ENCODE measurements at places on chromosomes 3 and 15.

GRCh38 chr3:177589911-177590381 is 392.7 kb upstream of the TBL1XR1 start:
- peak; percentile 38 for DNase-seq

- DNase-seq: no peak
Measured at GRCh38 chr3:183255348-183255730, 2.3 kb downstream of the B3GNT5 start.

DNA sequence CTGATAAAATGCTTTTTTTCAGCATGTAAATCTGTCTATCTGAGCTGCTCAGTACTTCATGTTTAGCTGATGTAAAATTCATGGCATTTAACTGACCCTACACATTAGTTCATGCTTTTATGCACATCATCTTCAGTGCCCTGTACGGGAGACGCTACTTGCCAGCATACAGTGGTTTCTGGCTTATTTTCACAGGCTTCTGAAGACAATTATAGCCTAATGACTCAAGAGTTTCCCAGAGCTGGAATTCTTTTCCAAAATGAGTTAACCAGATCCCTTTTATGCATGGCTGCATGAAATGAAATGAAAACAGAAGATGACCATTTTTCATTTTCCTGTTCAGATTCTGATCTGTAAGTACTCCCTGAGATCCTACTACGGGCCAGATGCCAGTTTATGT is 1061.5 kb downstream of the ROBO2 start:
- no peak for DNase-seq

DNA sequence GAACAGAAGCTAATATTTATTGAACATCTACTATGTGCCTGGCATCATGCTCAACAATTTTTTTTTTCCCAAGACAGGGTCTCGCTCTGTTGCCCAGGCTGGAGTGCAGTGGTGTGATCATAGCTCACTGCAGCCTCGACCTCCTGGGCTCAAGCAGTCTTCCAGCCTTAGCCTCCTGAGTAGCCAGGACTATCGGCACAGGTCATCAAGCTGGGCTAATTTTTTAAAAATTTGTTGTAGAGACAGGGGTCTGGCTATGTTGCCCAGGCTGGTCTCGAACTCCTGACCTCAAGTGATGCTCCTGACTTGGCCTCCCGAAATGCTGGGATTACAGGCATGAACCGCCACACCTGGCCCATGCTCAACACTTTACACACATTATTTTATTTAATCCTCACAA is 35.7 kb upstream of the CILP start:
- no peak for DNase-seq

DNA sequence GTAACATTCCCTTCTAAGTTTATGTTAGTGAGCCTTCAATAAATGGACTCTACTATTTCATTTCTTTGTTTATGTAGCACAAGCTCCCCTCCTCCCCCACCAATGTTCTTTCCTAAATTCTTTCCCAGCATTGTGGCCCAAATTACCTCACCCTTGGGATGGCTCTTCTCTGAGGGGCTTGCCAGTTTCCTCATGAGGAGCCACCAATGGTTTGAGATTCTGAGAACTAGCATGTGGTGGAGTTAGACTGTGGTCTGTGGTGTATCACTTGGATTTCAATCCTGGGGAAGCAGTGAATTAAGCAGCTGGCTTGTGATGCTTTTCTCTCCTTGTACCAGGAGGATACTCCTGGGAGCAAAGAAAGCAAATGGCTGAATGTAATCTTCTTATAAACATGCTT is 50.0 kb upstream of the NPHP3 start:
- no peak for DNase-seq

GRCh38 chr3:172697558-172697957 is 13.3 kb downstream of the NCEH1 start:
- no peak for DNase-seq

DNA sequence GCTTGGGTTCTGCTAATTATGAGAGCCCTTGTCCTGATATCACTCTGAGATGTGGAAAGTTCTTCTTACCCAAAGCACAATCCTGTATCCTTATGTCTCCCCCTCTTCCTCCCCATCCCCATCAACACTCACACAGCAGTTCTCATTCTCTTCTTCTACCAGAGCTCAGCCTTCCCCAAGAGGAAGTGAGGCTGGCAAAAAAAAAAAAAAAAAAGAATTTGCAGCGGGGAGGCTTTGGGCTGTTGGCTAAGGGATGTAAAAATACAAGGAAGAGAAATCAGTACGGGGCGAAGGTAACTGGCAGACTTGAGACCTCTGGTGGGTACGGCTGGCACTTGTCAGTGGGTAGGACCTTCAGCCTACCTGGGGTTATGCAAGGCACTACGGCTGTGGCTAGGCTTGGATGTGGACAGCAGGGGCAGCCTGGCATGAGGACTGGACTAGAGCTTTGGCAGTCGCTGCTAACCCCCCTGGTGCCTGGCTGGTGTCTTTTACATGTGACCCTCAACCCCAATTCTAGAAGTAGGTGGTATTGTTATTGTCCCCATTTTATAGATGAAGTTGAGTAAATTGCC is 5.4 kb downstream of the VIPR1 start:
- no peak for DNase-seq

GRCh38 chr3:186001842-186002241 is 64.0 kb upstream of the TRA2B start:
- DNase-seq: no peak

DNA sequence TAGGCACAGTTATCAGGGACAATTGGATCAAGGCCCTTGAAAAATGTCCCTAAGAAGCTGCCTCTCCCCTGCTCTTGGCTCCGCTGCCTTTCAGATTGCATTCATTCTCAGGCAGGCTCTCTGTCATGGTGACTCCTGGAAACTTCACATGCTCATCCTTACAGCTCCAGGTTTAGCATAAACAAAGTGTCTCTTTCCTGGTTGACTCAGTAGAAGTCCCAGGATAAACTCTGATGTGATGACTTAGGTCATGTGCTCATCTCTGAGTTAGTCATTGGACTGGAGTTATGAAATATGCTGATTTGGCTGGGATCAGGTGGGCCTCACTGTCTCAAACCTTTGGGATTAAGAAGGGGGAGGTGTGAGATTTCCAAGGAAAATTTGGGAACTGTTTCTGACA is 243.8 kb downstream of the ZNF621 start:
- DNase-seq: no peak

- DNase-seq: no peak
Measured at GRCh38 chr15:98416222-98416855, 232.0 kb upstream of the IGF1R start.

- DNase-seq: no peak
Measured at GRCh38 chr3:14118400-14119381, 6.0 kb downstream of the CHCHD4 start.

- peak; percentile 17 for DNase-seq
Measured at GRCh38 chr15:77542491-77543001, 90.2 kb downstream of the LINGO1 start.

GRCh38 chr15:25175033-25175788 is 220.4 kb downstream of the SNRPN start:
- no peak for DNase-seq

DNA sequence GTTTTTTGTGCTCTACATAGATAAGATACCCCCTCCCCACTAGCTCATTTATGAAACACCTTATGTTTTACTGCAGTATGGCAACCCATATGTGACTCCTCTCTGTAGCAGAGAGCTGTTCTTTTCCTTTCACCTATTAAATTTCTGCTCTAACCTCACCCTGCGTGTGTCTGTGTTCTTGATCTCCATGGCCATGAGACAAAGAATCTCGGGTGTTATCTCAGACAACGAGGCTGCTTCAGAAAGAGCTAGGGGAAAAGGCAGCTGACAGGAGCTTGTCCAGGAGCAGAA is 18.0 kb downstream of the CCR8 start:
- DNase-seq: no peak

- DNase-seq: no peak
Measured at GRCh38 chr3:10470120-10471053, 35.0 kb downstream of the ATP2B2 start.

DNA sequence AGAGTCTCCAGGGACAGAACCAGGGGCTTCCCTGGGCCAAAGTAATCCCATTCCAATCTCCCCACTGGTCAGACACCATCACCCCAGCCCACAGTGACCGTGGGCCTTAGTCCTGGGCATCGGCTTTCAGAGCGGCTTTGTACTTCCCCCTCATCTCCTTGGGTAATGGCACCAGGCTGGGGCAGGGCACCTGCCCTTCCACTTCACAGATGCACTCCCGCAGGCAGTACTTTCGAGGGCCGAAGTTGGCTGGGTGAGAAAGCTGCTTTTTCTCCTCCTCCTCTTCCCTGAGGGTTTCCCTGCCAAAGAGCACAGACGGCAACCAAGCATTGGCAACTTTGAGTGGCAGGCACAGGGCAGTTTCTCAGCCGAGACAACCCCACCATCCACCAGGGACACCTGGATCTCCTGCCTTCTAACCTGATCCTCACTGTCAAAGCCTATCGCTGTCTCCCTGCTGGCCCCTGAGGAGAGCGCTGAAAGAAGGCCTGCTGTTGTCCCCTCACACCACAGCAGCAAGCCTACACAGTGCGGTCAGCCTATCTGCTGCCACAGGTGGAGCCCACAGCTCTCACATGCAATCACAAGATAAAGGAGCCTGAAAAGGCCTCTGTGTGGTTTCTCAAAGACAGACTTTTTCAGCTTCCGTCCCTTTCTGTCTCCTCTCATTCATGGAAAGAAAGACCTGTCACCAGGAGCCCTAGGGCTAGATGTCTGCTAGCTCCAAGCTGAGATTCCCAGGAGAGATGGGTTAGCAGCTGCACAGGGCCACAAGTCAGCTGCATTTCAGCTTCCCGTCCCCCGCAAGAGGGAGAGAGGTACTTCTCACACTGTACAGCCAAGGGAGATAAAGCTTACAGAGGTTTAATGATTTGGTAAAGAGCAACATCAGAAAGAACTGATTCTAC is 12.5 kb downstream of the MRPS25 start:
- no peak for DNase-seq

- no peak for DNase-seq
Measured at GRCh38 chr15:71572452-71573053, 237.8 kb upstream of the NR2E3 start.
